Stimulated activated naive CD8-positive, alpha-beta T cell treated with anti-CD3 and anti-CD28 coated beads, Interleukin-15, amount 100 ng/mL, for 72 hours (primary cell): ENCODE measurements at places on chromosomes 16 and 17.

DNA sequence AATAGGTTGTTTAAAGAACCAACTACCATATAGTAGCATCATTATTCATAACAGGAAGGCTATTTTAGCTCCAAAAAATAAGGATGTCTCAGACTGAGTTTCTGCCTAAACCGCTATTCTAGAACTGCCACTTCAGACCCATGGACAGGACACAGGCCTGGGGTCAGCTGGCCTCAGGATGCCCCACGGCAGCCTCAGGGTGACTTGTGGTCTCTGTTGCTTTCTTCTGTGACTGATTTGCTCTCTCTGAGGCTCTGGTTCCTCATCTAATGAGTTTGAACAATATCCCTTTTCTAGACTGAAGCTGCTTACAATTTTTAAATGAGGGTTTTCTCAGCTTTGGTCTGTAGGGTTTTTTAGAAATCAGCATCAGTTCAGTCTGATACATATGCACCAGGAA lies 31.8 kb upstream of the IRF8 start:
- no peak for DNase-seq

DNA sequence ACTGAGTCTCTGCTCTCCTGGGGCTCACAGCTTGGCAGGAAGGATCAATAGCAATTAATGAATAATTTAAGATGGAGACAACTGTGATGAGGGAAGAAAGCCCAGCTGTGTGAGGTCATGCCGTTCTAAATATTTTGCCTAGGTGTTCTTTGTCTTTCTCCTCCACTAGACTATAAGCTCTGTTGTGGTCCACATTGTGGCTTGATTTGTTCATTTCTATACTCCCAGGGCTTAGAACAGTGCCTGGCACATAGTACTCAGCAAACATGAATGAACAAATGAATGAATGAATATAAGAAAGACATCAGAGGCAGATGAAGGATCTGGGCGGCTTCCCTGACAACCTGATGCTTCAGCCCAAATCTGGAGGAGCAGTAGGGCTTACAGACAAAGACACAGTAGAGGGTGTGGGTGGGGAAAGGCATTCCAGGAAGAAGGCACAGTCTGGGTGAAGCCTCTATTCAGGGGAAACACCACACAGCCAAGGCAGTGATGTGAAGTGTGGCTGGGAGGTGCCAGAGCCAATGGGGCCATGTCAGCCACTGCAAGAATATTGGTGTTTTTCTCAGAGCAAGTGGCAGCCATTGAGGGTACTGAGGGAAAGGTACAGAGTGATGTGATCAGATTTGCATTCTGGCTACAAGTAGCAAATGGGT lies 8.3 kb downstream of the CDH13 start:
- DNase-seq: no peak

DNA sequence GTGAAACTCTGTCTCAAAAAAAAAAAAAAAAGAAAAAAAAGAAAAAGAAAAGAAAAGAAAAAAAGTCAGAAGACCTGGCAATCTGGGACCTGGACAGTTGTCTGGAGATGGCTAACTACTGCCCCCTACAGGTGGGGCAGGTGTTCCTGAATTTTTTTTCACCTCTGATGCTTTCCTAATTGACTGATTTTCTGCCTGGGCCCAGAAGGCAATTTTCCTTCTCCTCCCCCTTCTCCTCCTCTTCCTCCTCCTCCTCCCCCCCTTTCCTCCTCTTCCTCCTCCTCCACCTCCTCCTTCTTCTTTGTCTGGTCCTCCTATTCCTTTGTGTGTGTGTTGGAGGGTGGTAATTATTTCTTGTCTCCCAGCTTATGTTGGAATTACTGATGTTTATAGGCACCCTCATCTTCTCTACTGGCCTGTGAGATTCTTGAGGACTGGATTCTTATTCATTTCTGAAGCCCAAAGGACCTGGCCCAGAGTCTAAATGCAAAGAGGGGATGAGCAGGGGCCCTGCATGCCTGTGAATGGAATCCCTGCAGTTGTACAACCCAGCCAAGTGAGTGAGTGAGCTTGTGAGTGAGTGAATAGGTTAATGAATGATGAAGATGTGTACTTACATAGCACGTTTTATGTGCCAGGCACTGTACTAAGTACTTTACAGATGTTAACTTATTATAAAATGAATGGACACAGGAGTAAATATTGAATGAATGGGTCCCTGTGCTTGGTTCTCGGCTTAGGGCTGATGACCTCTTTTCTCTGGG lies 26.9 kb downstream of the IRX5 start:
- DNase-seq: peak; percentile 34

GRCh38 chr17:40062329-40063186 lies at the start of gene THRA:
TSS of gene THRA (plus strand) at chr17:40062965. CDS start at chr17:40074489, 11,524 bp downstream.
- DNase-seq: peak; percentile 60

DNA sequence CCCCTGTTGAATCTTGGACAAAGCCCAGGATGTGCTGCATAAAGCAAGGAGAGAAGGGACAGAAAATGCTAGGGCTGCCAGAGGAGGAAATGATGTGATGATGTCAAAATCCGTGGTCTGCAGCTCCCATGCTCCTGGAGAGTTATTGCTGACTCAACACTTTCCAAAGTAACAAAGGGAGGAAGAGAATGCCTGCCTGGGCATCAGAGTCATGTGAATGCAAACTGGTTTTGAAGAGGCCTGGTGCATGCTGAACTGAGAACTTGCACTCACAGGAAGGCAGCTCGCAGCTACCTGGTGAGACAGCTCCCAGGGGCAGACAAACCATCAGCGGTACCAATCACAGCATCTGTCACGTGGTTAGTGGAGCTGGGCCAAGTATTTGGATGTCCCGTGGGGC lies 2.8 kb downstream of the MARVELD3 start:
- DNase-seq: no peak

DNA sequence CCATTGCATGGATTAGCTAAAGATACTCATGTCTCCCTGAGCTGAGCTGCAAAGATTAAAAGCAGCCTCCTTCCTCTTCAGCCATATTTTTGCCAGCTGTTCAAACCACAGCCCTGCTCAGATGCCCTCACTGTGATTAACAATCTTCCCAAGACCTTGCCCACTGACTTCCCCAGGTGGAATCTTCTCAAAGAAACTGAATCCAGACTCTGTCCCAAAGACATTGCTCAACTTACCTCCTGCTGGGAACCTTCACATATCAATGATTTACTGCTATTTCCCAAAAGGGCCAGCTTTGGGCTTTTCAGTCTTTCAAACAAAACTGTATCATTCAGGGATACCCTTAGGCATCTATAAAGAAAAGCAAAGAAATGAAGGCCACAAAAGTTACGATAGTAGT lies 9.2 kb downstream of the C17orf67 start:
- no peak for DNase-seq

- DNase-seq: peak; percentile 7
Measured at GRCh38 chr16:3401719-3402397, 843 bp downstream of the ZNF174 start.

GRCh38 chr16:88837806-88838205 lies 18.9 kb downstream of the GALNS start:
- no peak for DNase-seq

GRCh38 chr16:20829536-20829935 lies 23.2 kb downstream of the REXO5 start:
- no peak for DNase-seq

GRCh38 chr17:78251773-78252103 lies 20.3 kb downstream of the TMEM235 start:
- DNase-seq: no peak

GRCh38 chr17:30290077-30290476 lies 1.7 kb downstream of the BLMH start:
- DNase-seq: no peak

- no peak for DNase-seq
Measured at GRCh38 chr17:15422392-15422965, 44.9 kb downstream of the CDRT4 start.
